ENCODE measurements at places on chromosomes 1 and 21. TPM values are rescaled to one million over a fixed set of nuclear protein-coding genes. Genes with fewer than 3 reads are reported as not detected.

The SHISAL2A gene
- polyA plus RNA-seq: 5.9 TPM

The ASCL5 gene
- polyA plus RNA-seq: not detected

The S100A9 gene
- polyA plus RNA-seq: 13.1 TPM

The MCM3AP gene
- polyA plus RNA-seq: 44.4 TPM

GRCh38 chr21:35438643-35439404 is 389.7 kb upstream of the RUNX1 start:
- no peak for DNase-seq

DNA sequence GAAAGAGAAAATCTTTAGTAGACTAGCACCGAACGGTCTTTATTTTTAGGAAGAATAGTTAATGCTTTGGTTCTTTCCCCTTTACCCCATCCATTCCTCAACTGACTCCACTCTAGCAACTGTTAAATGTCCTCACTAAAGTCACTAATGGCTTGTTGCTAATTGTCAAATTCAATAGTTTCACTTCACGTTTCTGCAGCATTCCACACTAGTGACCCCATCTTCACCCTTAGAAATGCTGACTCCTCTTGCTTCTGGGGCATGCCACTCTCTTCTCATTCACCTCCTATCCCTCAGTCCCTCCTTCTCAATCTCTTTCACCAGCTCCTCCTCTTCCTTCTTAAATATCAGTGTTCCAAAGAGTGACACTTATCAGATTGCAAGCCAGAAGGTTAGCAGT is 19.4 kb upstream of the CADM3 start:
- DNase-seq: no peak

GRCh38 chr1:169909499-169909898 is 15.8 kb upstream of the SCYL3 start:
- no peak for DNase-seq

- DNase-seq: no peak
These were observed 33.1 kb upstream of the TMEM51 start for GRCh38 chr1:15120251-15120945.
